ENCODE measurements at places on chromosomes 5 and 9.

DNA sequence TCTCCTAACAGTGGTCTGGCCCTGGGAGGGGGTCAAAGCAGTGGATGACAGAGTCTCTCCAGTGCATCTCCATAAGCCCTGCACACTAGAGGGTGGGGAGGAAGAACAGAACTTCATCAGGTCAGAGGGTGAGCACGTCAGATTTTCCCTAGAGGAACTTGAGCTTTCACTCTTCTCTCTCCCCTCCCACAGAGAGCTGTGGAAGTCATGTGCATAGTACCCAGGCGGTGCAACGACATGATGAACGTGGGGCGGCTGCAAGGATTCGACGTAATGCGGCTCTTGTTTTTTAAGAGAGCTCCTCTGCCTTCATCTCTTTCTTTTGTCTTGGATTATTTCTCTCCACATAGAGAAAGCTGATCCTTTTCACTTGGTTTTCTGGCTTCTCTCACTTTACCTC is 100.2 kb upstream of the OTULINL start:
- no peak for DNase-seq

GRCh38 chr9:35651956-35652828 is 1.5 kb upstream of the SIT1 start:
- DNase-seq: no peak

- DNase-seq: no peak
These were observed 48.3 kb downstream of the GNAQ start for GRCh38 chr9:77983320-77983662.

GRCh38 chr5:83856881-83857280 is 136.2 kb upstream of the HAPLN1 start:
- DNase-seq: peak; percentile 35

- no peak for DNase-seq
These were observed 214.3 kb upstream of the SEMA6A start for GRCh38 chr5:116788851-116789403.

GRCh38 chr5:83608122-83608521 is 112.5 kb downstream of the HAPLN1 start:
- peak; percentile 33 for DNase-seq

GRCh38 chr5:76527685-76528161 is 95.5 kb downstream of the F2RL2 start:
- DNase-seq: no peak
